GM12892 (cell line): ENCODE measurements at places on chromosomes 3 and 15.

- no peak for DNase-seq
Observed at GRCh38 chr3:53100818-53101466, 29.3 kb downstream of the RFT1 start.

- peak; percentile 25 for DNase-seq
Observed at GRCh38 chr3:134885877-134886621, 91.0 kb downstream of the EPHB1 start.

- no peak for DNase-seq
Observed at GRCh38 chr15:89379818-89380217, 45.2 kb upstream of the POLG start.

DNA sequence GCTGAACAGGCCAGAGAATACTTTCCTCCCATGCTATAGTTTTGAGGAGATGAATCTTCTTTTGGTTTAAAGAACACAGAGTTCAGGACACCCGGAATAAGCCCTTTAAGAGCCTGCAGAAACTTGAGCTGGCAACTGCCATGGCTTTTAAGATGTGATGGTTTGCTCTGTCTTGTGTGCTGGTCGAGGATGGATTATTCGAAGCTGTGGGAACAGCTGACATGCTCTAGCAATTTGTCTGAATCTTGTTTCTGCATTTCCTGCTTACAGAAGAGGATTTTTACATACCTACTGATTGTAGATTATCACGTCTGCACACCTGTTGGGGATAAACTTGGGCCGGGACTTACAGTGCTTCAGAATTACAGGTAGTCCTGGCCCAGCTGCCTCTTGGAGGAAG lies 396.9 kb downstream of the LRTM1 start:
- no peak for DNase-seq

GRCh38 chr15:66876421-66876730 lies 174.3 kb downstream of the SMAD6 start:
- no peak for DNase-seq

DNA sequence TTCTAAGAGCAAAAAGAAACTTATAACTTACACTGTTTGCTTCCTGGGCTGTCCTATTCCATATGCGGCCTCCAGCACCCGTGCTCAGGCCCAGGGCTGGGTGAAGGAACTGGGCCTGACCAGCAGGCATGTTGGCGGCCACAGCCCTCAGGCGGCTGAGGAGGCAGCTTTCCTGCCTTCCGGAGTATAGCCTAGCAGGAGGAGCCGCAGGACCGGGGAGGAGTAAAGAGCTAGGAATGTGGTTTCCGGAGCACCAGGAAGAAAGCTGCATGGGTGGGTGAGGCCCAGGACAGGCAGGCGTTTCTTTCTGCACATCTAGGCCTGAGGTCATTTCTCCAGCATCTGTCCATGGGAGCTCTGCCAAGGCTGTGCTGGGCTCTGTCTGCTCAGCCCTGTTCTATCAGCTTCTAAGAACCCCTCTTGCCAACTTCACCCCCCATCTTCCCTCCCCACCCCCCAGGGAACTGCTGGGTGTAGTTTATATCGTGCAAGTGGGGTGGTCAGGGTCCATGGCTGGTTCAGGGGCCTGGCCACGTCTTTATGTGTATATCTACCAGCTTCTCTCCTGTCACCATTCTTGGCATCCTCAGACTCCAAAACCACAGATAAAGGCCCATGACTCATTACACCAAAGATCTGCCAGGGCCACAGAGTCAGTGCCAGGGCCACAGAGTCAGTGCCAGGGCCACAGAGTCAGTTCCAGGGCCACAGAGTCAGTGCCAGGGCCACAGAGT lies 7.8 kb upstream of the KIF7 start:
- DNase-seq, result no peak

- peak; percentile 54 for DNase-seq
Observed at GRCh38 chr15:43903864-43904290, 77.1 kb downstream of the WDR76 start.

- DNase-seq, result no peak
Observed at GRCh38 chr15:47820747-47821319, 103.5 kb downstream of the SEMA6D start.

GRCh38 chr3:851098-851790 lies 241.6 kb upstream of the CNTN6 start:
- no peak for DNase-seq

- no peak for DNase-seq
Observed at GRCh38 chr3:124582621-124583395, 147.4 kb upstream of the UMPS start.

DNA sequence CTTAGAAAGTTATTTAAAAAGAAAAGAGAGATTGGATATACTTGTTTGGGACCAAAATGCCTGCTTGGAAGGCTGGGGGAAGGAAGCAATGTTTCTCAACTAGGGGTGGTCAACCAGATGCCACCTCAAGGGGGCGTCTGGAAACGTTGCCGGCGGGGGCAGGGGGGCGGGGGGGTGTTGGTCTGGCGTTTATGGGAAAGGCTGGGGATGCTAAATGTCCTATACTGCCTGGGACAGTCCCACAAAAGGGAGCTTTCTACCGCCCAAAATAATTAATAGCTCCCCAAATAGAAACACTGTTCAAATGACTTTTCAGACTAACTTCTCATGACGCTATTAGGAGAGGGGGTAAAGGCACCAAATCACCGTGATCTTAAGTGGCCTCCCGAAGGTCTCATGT lies 2.2 kb downstream of the POLG start:
- DNase-seq, result no peak

DNA sequence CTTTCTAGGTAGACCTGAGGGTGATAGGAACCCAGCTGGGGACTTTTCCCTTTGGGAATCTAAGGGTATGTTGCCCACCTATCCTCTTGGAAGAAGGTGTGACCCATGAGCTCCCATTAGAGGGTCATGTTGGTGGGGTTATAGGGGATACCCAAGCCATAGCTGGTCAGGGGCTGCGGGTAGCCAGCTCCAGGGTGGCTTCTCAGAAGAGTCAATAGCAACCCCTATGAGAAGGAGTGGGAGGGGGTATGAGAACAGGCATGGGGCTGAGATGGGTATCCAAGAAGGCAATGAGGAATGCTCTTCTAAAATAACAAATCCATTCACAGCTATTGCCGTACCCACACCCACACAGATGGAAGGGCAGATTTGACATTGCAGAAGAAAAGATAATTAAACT lies 217.8 kb downstream of the UACA start:
- DNase-seq, result no peak

DNA sequence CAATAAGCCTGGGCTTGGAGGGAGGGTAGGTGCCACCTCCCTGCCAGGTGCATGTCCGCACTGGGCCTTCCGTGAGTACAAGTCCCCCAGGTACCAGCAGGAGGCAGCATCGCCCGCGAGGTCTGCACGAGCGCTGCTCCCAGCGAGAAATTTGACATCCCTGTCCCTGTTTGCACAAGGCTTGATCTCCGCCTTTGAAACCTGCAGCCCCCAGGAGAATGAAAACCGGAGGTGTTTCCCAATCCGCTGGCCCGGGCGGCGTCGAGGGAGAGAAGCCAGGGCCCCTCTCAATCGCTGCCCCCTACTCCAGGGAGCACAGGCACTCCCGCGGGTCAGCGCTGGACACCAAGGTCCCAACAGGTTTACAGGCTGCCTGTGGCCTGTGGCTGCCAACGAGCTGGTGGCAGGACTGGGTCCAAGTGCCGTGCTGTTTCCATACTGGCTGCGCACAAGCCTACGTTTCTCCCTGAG lies 961 bp downstream of the HAPLN3 start:
- DNase-seq, result peak; percentile 61

GRCh38 chr3:26346497-26346896 lies 276.1 kb upstream of the LRRC3B start:
- no peak for DNase-seq

- DNase-seq, result no peak
Observed at GRCh38 chr3:25692341-25692740, 27.6 kb upstream of the TOP2B start.

DNA sequence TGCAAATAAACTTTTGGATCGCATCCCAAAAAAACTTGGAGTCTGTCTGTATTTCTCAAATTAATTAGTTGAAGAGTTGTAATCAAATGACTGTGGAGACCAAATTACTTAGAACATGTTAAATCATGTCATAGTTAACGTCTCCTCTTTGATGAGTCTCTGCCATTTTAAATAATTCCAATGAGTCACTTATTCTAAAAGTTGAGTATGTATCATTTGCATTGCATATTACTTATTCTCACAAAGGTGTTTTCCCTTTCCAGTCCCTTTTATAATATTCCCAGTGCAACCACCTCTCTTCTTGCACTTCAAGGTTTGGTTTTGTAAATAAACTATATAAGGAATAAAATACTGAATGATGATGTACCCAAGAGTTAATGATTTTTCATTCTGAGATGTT lies 36.0 kb upstream of the MBNL1 start:
- DNase-seq, result no peak

DNA sequence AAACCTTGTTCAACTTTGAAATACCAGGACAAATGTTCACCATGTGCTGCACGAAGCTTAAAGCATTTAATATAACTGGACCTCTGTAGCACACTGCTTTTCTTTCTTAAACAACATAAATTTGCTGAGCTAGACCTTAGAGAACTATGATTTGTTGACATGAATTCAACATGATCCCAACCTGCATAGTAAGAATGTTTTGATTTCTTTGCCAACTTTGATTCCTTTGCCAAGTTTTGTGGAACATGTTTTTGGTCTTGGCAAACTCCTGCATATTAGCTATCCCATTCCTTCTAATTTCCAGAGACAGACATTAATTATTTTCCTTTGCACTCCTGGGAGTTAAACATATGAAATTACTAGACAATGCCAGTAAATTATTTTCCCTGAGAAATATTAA lies 197.2 kb upstream of the RBMS3 start:
- DNase-seq, result no peak

DNA sequence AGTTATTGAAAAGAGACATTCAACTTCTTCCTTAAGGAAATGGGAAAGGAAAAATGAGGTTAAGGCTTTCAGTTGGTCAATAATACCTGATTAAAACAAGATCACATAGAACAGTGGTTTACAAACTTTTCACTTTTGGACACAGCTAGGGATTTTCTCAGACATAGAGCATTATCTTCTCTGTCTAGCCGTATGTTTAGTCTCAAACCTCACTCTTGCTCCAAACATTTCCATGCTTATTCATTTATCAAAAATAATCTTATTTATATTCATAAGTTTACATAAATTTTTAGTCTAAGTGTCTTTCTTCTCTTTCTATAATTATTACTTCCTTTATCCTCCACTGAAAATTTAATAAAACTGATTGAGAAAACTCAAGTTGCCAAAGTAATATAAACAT lies 114.2 kb upstream of the AZI2 start:
- DNase-seq, result no peak

- no peak for DNase-seq
Observed at GRCh38 chr3:50961386-50961785, 286.7 kb downstream of the DOCK3 start.

DNA sequence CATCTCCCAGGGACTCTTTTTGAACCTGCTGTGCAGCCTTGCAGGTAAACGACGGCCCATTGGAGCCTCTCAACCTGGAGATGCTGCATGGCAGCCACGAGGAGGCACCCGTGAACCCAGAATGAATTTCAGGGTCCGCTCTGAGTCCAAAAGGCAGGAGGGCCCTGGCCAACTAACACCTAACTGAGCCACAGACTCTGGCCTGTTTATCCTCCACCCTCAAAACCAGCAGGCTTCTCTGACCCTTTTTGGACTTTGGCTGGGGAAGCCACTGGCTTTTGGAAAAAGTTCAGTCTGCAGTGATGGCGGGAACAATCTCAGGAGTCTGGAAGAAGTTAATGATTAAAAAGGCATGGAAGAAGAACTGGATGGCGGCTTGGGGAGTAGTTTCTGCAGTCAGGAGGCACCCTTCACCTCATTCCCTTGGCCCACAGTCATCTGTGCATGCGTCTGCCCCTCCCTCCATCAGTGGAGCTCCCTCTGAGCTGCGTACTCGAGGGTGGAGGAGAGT lies 4.1 kb downstream of the PXYLP1 start:
- no peak for DNase-seq
